ENCODE measurements at places on chromosomes 5 and 9.

- DNase-seq, result no peak
Observed at GRCh38 chr9:2709645-2710101, 7.6 kb upstream of the KCNV2 start.

- DNase-seq, result no peak
Observed at GRCh38 chr9:35639631-35640030, 11.1 kb downstream of the SIT1 start.

- DNase-seq, result no peak
Observed at GRCh38 chr5:77518304-77518703, 26.2 kb upstream of the WDR41 start.

DNA sequence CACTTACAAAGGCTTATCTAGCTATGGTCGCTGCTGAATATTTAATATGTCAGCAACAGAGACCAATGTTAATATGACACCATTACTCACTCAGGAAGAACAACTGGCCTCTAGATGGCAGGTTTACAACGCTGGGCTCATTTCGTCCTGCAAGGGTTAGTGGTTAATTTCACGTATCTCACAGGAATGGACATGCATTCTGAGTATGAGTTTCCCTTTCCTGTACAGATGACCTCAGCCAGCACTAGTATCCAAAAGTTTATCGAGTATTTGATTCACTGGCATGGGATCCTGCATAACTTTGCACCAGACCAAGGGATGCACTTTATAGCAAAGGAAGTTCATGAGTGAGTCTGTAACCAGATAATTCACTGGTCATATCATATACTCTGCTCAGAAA, 8.7 kb upstream of the TRPC7 start:
- no peak for DNase-seq

- no peak for DNase-seq
Observed at GRCh38 chr5:27010646-27011045, 27.7 kb downstream of the CDH9 start.

GRCh38 chr9:124870723-124871122, 8.8 kb downstream of the ARPC5L start:
- no peak for DNase-seq

GRCh38 chr9:89437772-89438171, 60.1 kb downstream of the SEMA4D start:
- DNase-seq, result no peak

- no peak for DNase-seq
Observed at GRCh38 chr5:104305602-104306001, 743.0 kb upstream of the NUDT12 start.

GRCh38 chr9:126904586-126904985, 10.0 kb upstream of the RALGPS1 start:
- DNase-seq, result no peak

DNA sequence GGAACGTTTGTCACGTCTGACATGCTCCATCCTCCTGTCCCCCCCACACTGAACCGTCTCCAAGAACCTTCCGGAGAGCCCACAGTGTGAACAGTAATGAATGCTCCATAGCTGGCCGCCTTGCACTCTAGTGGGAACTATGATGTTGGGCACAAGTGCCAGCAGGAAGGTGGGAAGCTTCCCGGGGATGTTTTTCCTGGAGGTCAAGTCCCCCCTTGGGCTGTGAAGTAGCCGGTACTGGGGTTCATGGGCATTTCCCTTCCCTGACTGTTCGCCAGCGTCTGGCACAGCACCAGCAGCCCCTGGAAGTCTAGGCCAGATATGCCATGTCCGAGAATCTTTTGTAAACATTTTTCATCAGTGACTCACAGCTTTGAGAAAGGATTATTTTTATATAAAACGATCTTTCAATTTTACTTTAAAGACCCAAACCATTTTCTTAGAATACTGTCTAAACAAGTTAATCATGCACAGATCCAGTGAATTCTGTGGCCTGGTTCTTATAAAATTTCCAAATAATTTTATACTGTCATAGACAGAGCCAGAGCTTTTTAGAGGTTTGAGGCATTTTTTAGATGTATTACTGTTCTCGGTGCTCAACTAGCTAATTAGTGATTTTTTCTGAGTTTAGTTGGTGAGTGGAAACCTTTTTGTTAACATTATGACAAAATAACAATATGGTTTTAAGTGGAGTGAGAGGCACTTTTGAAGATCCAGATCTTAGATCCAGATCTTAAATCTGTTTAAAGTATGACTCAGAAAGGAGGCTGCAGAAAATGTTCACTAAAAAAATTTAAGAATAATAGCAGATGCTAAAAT, 11.6 kb downstream of the ABL1 start:
- peak; percentile 85 for DNase-seq

- no peak for DNase-seq
Observed at GRCh38 chr5:149904977-149905376, 39.6 kb downstream of the PDE6A start.

GRCh38 chr5:40627706-40628105, 52.0 kb upstream of the PTGER4 start:
- no peak for DNase-seq

DNA sequence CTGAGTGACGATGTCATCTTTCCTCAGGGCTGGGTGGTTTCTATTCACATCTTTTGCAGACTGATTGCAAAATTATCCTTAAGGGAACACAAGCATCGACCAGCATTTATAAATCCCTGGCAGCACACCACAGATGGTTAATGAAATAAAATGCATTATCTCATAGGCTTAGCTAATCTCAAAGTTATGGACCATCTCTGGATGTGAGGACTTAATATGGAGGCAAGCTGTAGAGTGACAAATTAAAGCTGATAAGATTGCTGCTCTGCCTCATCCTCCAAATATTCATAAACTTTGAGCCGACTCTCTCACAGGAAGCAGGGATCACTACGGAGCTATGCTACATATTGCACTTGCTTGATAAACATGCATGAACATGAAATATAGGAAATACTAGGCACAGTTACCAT, 663.2 kb upstream of the RGMB start:
- peak; percentile 66 for DNase-seq

- DNase-seq, result no peak
Observed at GRCh38 chr5:134625559-134625958, 7.1 kb downstream of the SAR1B start.

DNA sequence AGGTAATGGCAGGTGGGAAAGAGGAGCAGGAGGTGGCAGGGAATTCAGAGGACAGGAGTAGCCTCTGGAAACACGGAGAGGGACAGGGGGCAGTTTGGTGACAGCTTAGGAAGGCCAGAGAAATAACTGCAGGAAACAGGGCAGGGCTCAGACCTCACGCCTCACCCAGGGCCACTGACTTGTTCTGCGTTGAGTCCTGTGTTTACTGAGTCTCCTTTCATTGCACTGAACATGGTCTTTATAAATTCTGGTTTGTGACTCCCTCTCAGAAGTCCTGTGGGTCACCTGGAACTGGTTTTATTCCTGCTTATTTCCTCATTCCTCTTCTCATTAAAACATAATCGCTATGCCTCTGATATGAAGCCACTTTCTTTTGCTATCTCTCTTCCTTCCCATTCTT, 55.2 kb upstream of the ZNF622 start:
- no peak for DNase-seq

GRCh38 chr9:35923927-35924763, 14.9 kb downstream of the SPAAR start:
- peak; percentile 96 for DNase-seq

DNA sequence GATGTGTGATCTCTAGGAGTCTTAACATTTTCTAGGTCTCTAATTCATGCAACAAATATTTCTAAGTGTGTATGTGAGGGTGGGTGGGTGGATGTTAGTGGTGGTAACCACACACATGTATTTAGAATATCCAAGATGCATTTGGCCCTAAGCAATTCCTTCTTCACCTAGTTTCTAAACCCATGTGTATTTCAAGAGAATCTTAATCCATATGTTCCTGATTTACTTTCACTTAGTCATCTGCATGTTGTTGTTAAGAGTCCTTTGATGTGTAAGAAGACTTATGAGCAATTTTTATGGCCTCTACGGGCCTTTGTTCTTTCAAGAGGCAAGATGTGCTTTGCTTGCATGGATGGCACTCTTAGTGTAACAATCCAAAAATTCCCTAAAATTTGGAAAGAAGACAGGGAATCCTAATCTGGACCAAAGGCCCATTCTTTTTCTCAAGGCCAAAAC, 282.6 kb downstream of the SPATA31D1 start:
- peak; percentile 90 for DNase-seq

DNA sequence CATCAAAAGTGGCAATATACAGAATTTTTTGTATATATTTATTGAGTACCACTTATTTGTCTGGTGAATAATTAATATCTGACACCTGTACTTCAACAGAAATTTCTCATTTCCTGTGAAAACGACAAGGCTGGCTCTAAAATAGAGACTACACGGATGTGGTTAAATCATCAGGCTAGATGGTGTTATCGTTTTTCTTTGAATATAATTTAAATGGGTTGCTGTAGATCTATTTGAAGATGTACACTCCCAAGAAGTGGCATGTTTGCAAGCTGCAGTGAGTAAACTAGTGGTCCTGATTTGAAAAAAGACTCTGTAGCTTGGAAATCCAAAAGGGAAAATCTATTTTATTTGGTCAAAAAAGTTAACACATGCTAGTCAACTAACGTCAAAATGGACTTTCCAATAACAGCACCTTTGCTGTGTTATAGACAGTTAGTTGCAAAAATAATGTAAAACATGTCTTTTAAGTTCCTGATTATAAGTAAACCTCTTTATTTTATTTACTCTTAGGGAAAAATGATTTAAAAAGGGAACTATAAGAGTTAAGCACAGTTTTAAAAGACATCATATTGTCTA, 13.8 kb downstream of the ST8SIA4 start:
- no peak for DNase-seq

DNA sequence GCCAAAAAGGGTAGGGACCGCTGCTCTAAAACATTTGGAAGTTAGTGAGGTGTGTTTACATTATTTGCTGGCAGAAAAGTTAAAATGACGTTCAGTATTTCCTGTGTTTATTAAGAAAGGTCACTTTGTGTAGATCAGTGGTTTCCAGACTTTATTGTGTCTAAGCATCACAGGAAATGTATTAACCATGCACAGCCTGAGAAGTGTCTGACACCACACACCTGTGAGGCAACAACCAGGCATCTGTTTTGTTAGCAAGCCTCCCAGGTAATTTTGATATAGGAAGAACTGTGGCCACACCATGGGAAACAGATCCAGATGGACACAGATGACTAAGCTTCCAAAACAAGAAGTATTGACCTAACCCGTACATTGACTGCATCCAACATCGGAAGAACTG, 12.0 kb downstream of the TTC1 start:
- peak; percentile 25 for DNase-seq

DNA sequence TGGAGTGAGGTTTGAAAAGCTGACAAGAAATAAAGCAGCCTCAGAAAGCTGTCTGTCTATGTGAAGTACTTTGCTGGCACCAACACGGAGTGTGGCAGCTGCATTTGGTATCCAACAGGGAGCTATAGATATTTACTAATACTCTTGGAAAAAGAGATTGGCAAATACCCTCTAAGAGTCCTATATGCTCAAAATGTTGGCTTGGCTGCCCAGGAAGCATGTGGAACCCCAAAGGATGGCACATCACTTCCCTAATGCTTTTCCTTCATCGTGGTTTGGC, 398.3 kb downstream of the TLE4 start:
- no peak for DNase-seq
